ENCODE measurements at places on chromosomes 1 and 21. TPM values are rescaled to one million over a fixed set of nuclear protein-coding genes. Genes with fewer than 3 reads are reported as not detected.

Gene CLDN17
- not detected for total RNA-seq

DNA sequence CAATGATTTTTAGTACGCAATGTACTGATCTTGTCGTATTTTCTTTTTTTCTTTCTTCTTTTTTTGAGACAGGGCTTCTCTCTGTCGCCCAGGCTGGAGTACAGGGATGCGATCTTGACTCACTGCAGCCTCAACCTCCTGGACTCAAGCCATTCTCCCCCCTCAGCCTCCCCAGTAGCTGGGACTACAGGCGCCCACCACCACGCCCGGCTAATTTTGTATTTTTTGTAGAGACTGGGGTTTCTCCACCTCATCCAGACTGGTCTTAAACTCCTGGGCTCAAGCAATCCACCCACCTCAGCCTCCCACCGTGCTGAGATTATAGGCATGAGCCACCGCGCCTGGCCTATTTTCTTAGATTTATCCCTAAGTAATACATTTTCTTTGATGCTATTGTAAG lies 43.9 kb upstream of the COL6A2 start:
- H3K36me3 ChIP-seq, result no peaks in the 10 kb centered on the region
- no peak overlapping the region for H3K4me3 ChIP-seq
- H3K4me1 ChIP-seq, result peaks cover 5% of the 10 kb centered on the region
- DNase-seq, result no peak
- H3K27ac ChIP-seq, result no peak overlapping the region

Gene FAM177B
- total RNA-seq, result 3.5 TPM

DNA sequence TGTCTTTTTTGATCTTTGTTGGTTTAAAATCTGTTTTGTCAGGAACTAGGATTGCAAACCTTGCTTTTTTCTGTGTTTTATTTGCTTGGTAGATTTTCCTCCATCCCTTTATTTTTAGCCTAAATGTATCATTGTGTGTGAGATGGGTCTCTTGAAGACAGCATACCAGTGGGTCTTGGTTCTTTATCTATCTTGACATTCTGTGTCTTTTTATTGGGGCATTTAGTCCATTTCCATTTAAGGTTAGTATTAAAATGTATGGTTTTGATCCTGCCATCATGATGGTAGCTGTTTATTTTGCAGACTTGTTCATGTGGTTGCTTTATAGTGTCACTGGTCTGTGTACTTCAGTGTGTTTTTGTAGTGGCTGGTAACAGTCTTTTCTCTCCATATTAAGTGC lies 14.1 kb downstream of the ZNF678 start:
- H3K4me1 ChIP-seq, result peaks cover 39% of the 10 kb centered on the region
- H3K27ac ChIP-seq, result no peak overlapping the region
- no peak overlapping the region for H3K4me3 ChIP-seq
- no peak for DNase-seq
